ENCODE measurements at places on chromosomes 16 and 17.

DNA sequence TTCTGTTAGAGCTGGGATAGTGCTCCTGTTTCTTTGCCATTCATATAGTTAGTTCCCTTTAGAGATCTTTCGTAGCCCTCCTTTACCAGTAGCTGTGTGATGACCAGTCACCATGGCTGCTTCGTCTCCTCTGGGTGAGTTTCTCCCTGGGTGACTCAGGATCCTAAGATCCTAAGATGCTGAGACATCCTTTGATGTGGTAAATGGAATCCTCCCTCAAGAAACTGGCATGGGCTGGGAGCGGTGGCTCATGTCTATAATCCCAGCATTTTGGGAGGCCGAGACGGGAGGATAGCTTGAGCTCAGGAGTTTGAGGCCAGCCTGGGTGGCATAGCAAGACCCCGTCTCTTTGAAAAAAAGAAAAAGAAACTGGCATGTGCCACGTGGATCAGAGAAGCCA is 5.9 kb downstream of the PHAF1 start:
- no peak for DNase-seq

- DNase-seq, result no peak
Measured at GRCh38 chr17:82269138-82269881, 4.2 kb downstream of the CSNK1D start.

- no peak for DNase-seq
Measured at GRCh38 chr16:89347807-89348206, 130.3 kb downstream of the ZNF778 start.

DNA sequence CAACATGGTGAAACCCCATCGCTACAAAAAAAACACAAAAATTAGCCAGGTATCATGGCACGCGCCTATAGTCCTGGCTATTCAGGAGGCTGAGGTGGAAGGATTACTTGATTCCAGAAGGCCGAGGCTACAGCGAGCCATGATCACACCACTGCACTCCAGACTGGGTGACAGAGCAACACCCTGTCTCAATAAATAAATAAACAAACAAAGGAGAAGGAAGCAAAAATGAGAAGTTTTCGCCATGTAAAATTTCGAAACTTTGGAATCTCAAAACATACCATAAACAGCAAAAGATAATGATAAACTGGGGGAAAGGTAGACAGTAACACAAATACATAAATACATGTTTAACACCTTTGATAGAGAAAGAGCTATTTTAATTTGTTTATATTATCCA is 130.9 kb downstream of the ZFHX3 start:
- DNase-seq, result no peak

DNA sequence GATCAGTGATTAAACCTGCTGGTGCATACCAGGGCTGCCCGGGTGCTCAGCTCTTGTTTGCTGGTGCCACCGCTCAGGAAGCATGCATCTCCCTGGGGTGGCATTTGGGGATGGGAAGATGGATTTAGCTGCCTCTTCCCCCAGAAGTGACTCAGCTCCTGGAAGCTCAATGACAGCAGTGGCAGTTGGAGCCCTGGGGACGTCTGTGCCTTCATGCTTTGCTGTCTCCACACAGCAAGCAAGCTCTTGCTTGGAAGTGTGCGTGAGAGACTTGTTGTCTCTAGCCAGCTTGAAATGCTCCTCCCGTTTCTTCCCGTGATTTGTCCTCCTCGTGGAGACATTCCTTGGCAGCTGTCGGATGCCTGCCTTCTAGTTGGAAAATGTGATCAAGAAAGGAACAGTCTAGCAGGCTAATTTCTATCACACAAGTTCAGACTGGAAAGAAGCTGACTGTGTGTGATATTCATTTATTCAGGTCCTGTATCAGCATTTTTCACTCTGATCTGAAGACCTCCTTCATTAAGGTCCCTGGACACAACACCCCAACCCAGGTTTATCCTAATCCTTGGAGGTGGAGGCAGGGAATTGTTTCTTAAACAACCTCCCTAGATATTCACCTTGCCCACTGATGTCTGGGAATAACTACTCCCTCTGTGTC is 73.0 kb downstream of the BMERB1 start:
- DNase-seq, result no peak

DNA sequence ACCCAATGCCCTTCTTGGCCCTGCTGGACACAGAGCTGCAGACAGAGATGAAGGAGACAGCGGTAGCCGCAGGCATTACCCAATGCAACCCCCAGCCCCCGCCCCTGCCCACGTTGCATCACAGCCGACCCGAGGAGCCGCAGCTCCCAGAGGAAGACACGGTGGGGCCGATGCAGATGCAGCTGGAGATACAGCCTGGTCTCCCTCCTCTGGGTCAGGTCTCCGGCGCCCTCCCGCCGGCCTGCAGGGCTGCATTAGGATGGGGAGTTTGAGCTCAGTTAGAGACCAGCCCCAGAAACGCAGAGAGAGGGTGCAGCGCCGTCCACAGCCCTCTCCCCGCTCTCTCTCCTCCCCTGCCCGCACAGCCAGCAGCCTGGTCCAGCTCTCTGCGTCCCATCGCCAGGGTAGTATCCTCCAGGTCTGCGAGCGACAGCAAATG is 19.4 kb upstream of the UBE2I start:
- no peak for DNase-seq

- no peak for DNase-seq
Measured at GRCh38 chr16:50261707-50262235, 4.6 kb upstream of the ADCY7 start.

- no peak for DNase-seq
Measured at GRCh38 chr16:78673884-78674283, 574.4 kb downstream of the WWOX start.

GRCh38 chr17:40033339-40033738 is 18.1 kb downstream of the CSF3 start:
- DNase-seq, result no peak

DNA sequence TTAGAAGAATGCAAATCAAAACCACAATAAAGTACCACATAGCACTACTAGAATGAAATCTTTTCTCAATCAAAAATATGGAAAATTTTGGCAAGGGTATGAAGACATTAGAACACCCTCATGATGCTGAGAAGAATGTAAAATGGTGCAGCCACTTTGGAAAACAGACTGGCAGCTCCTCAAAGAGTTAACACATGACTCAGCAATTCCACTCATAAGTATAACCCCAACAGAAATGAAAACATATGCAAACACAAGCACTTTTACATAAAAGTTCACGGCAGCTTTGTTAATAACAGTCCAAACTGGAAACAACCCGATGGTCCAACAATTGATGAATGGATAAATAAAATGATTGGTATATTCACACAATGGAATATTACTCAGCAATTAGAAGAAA is 124.5 kb downstream of the SHCBP1 start:
- no peak for DNase-seq

DNA sequence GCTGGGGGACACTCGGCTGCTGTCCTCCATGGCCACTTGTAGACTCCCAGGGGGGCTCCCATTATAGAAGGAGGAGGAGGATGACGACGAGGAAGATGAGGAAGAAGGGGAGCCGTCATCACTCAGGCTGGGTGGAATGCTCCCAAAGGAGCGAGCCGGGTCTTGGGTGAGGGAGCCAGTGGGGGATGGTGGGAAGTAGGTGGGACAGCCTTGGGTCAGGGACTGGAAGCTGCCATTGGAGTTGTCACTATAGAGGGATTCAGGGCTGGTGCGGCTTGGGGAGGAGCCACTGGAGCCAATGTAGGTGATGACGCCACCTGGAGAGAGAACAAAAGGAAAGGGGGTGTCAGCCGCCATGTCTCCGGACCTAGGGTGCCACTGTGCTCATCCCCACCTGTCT is 3.3 kb downstream of the NR1D1 start:
- DNase-seq, result no peak

DNA sequence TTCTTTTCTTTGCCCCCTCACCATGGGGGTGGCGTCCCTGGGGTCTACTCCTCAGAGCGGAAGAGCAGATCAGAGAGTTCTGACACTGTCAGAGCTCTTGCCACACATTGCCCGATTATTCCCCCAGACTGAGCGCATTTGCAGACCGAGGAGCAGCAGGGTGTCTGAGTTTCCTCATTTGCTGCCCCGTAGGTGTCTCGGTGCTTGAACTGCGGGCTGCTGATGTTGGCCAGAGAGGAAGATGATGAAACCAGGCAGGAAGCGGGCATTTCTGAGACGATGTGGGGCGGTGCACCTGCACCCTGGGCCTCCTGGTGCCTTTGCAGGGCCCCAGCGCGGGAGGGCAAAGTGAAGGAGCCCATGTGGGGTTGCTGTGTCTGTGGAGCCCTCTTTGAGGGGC is 55.2 kb downstream of the ARSG start:
- DNase-seq, result no peak

DNA sequence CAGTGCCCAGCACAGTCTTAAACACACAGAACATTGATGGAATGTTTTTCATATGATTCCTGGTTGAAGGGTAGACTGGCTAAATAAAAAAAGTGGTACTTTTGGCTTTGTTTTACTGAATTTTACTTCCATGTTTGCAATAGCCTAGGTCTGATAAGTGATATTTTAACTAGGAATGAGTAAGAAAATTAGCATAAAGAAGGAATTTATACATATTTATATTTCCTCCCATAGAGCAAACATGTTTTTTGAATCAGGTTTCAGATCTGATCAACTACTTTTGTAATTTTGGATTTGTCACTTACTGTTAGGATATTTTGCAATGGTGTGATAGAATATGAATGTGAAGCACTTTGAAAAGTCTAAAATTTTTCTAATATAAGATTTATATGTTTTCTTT is 7.2 kb downstream of the NF1 start:
- no peak for DNase-seq

DNA sequence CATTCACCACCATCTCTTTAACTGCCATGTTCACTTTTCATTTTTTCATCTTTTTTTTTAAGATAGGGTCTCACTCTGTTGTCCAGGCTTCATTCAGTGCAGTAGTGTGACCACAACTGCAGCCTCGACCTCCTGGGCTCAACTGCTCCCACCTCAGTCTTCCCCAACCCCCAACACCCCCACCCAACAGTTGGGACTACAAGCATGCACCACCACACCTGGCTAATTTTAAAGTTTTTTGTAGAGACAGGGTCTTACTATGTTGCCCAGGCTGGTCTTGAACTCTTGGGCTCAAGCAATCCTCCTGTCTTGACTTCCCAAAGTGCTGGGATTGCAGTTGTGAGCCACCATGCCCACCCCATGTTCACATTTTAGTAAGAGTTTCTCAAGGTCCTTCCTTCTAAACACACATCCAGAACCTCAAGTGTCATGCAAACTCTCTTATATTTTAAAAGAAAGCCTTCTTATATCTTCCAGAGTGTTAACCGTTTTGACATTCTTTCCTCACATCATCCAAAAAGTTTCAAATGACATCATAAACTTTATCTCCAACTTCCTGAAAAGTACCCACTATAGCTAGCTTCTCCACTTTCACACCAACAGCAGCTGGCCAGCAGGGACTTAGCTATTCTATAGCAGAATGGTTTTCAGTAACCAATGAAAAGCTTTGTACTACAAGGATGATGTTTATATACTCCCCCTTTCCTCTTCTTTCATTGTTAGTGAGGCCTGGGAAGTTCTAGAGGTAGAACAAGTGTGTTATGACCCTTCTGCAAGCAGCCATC is 49.3 kb downstream of the TRAF4 start:
- DNase-seq, result no peak

- DNase-seq, result peak; percentile 0
Measured at GRCh38 chr16:53629151-53629550, 74.5 kb downstream of the RPGRIP1L start.
